ENCODE measurements at places on chromosomes 5 and 9. TPM values are rescaled to one million over a fixed set of nuclear protein-coding genes. Genes with fewer than 3 reads are reported as not detected.
A peak's percentile ranks its signal among the peaks of the same experiment; 100 is the strongest.

Gene GDF9
- total RNA-seq: not detected

Gene MPDZ
- total RNA-seq: 57.2 TPM

Gene GFI1B
- not detected for total RNA-seq

DNA sequence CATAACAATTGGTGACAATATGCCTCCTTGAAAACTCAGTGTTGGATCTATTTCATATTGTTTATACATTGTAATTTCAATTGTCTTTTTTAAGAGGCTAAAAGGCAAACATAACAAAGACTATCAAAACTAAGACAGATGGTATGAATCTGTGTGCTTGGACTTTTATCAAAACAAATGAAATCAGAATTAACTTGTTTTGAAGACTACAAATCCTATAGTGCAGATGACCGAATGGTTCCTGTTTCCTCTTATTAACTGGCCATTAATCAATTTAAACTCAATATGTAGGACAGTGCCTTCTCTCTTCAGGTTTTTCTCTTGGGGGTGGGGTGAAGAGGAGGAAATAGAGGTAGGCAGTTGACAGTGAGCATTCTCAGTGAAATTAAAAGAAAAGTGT, 366.9 kb upstream of the GRAMD2B start:
- no peak for DNase-seq

DNA sequence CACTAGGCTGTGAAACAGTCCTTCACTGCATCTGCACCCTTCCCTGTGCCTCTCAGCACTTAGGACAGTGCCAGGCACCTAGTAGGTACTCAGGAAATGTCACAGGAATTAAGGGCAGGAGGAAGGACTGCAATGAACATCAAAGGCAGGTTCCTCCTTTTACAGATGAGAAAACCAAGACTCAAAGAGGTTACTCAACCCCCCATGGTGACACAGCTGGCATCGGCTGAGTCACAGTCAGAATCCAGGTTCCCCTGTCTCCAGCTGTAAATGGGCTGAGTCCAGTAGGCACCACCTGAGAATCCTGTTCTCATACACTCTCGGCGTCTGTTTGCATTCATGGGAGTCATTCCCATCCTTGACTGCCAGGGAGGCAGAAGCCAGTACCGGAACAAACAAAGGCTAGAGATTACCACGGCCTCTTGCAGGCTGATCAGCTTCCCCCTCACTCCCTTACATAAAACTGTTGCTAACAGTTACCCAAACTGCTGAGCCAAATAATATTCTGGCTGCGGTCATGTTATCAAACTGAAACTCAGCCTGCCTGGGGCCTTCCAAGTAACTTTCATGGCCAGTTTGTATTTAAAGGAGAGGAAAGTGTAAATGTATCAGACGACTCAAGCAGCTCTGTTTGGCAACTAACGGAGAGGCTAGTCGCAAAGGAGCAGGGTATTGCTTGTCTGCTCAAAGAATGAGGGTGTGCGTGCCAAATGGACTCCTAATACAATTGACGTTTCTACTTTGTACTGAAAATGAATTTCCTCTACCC, 201.7 kb downstream of the PAPPA start:
- DNase-seq: peak; percentile 61

DNA sequence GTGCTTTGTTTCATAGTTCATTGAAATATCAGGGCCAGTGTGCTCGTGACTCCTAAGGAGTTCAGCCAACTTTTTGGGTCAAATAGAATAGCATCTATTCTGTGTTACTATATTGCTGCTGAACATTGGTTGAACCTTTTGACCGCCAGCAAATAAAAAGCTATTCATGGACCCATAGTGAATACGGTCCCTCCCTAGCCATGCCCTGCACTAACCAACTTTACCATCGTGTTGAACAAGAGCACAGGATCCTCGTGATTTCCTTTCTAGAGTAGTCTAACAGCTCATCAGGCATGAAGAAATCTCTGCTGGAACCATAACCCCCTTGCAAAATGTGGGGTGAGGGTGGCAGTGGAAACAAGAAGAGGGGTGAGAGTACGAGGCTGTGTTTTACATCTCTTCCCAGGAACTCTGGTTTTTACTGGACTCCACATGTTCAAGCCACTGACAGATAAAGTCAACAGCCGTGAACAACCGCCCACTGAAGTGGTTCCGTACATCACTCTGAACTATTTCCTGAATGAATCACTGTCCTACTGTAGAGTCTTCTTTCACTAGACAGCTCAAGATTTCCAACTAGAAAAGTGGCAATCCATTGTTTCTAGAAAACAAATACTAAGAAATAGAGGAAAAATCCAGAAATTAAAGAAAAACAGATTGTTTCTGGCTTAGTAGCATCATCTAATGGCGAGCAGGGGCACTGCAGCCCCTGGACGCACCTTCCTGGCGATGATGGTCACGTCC, 70.1 kb upstream of the SPATA31E1 start:
- peak; percentile 55 for DNase-seq

DNA sequence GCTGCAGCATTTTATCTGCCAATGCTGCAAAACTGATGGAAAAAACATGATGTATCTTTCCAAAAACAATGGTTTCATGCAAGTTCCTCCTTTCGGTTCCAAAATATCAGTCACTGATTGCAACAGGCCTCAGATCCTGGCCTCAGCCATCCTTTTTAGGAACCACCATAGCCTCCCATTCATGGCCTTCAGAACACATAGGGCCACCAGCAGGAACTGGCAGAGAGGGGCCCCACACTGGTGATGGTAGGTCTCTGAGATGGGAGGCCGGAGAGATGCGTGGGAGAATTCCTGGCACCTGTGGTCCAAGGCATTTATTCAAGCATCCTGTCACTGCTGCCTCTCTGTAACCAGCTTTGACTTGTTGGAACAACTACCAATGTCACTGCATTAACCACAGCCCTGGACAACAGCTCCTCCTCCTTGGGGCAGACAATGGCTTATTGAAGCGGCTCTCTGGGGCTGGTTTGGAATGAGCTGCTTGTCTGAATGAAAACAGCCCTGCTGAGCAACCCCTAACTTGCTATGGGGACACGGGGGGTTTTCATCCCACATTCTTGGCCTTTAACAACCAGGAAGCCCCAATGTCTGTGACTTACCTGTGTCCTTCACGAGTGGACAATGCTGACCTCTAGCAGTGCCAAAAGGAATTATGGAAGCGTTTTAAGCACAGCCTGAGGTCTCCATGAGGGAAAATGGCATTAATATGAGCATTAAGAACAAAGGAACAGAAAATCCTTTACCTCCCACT, 108.1 kb downstream of the LHFPL2 start:
- peak; percentile 36 for DNase-seq

DNA sequence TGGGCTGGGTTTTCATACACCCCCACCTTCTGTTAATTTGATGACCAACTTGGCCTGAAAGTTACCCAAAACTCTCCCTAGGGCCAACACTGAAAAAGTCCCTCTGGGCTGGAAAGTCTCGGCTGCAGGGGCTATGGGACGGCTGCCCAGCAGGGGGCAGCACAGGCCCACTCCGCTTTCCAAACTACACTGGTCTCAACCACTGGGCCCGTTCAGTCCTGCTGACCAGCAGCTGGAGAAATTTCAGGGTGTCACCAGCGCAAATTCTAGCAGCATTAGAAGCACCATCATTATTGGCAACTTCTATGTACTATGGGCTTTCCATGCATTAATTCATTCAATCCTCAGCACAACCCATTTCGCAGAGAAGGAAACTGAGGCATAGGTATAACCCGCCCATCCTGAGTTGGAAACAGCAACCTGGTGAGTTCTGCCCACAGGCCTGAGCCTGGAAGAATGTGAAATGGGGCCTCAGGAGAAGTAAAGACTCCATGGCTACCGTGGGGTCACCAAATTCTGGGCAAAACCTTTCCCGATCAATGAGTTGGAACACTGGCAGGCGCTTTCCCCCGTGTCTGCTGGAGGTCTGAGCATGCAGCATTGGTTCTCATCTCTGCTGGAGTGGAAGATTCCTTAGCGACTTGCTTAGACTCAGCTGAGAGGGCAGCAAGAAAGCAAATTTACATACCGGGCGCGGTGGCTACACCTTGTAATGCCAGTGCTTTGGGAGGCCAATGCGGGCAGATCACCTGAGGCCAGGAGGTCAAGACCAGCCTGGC, 9.7 kb downstream of the ORM2 start:
- DNase-seq: peak; percentile 71

- DNase-seq: peak; percentile 85
These were observed 19.9 kb downstream of the SEMA4D start for GRCh38 chr9:89477811-89478630.

DNA sequence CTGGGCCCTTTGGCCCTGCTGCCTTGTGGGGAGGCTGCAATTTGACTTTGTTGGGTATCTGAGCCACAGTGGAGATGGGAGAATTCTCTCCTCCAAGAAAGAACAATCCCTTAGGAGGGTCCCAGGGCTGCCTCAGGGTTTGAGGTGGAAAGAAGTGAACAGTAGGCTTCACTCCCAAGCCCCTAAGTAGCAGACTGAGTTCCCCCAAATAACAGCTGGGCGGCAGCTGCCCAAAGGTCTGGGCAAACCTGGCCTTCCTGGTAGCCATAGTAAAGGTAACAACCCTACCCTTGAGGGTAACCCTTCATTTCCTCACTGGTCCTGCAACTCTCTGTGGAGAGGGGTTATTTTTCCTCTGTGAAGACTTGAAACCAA, 746 bp downstream of the RGS3 start:
- DNase-seq: no peak

- DNase-seq: no peak
These were observed 23.2 kb downstream of the CNTFR start for GRCh38 chr9:34566322-34566721.

DNA sequence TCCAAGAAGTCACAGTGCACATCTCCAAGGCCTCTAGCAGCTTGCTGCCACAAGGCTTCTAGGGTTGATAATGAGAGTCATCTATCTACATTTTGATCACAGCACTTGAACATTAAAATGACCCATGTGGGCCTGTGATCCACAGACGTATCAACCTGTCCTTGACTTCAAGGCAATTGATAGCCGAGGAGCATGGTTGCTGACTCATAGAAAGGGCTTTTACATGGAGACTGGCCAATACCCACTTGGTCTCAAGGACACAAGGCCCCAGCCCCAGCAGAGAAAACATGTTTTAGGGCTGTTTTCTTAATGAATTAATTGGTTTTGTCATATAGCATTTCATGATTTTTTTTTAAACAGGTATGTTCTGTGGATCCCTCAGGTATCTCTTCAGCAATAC, 314.0 kb downstream of the SEMA5A start:
- no peak for DNase-seq

GRCh38 chr5:141785135-141785534, 93.1 kb downstream of the PCDH1 start:
- no peak for DNase-seq

GRCh38 chr5:42274913-42275312, 148.3 kb upstream of the GHR start:
- DNase-seq: no peak

GRCh38 chr9:129327552-129328328, 149.7 kb upstream of the IER5L start:
- no peak for DNase-seq

- no peak for DNase-seq
These were observed 25.1 kb downstream of the PRLR start for GRCh38 chr5:35205186-35205585.

DNA sequence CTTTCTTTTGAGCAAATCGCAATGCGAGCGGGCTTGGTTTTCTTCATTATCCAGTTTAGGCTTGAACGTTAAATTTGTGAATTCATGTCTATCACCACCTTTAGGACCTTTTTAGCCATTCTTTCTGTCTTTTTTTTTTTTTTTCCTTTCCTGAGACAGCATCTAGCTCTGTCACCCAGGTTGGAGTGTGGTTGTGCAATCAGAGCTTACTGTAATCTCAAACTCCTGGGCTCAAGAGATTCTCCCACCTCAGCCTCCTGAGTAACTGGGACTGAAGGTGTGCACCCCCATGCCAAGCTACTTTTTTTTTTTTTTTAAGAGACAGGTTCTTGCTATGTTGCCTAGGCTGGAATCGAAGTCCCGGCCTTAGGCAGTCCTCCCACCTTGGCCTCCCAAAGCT, 39.2 kb upstream of the LRRC14B start:
- DNase-seq: no peak

DNA sequence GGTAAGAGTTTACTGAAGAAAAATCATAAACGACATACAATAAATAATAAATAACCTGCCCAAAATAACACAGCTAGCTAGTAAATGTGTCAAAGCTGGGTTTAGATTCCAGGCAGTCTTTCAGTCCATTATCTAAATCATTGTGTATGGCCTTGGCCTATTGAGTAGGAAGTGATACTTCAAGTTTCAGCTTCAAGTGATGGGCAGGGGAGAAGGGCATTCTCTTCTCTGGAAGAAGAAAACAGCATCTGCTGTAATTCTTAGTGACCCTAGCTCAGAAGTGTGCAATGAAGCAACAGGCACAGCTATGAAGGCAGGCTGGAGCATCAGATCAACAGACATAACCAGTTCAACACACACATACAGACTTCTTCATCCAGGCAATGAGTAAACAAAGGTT, 42.5 kb downstream of the FNIP1 start:
- DNase-seq: no peak

DNA sequence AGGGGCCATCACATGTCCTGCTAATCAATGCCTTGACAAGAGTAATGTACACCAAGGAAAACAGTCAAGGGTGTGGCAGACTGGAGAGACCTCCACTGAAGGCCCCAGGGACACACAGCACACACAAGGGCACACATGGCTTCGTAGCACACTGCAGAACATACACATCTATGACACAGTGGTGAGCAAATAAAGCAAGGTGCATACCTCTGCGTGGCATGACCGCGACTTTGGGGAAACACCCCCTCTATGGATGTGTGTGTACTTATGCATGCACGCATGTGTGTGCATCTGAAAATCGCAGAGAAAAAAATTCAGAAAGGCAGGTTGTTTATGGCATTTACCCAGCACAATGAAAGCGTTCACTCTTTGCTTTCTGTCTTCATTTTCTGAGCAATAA, 20.5 kb downstream of the SEMA4D start:
- peak; percentile 29 for DNase-seq
